ENCODE measurements at places on chromosomes 12 and 14. TPM values are rescaled to one million over a fixed set of nuclear protein-coding genes. Genes with fewer than 3 reads are reported as not detected.

DNA sequence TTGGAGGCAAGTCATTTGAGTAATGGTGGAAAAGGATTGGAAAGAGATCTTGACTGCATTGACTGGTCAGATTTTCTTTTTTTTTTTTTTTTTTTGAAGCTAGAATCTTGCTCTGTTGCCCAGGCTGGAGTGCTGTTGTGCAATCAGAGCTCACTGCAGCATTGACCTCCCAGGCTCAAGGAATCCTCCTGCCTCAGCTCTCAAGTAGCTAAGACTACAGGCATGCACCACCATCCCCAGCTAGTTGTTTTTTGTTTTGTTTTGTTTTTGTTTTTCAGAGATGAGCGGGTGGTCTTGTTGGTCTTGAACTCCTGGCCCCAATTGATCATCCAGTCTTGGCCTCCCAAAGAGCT lies 30.9 kb upstream of the FAM222A start:
- no peak for DNase-seq

DNA sequence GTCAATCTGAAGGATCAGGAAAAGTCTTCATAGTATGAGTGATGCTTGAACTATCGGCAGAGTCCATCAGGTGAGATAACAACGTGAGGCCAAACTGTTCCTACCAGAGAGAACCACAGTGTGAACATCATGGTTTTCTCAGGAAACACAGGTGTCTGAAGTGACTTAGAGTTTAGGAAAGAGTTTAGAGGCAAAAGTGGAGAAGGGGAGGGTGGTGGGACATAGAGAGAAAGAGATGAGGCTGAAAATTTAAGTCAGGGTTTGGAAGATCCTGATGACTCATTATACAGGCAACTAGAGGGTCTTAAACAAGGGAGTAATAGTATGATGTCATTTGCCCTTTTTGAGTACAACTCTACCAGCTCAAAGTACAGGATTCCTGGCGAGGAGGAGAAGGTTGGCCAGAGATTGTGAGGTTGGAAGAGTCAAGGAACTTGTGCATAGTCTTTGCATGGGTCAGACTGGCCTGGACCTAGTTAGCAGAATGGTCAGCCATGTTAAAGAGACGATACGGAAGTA lies 16.0 kb downstream of the CPNE8 start:
- no peak for DNase-seq

DNA sequence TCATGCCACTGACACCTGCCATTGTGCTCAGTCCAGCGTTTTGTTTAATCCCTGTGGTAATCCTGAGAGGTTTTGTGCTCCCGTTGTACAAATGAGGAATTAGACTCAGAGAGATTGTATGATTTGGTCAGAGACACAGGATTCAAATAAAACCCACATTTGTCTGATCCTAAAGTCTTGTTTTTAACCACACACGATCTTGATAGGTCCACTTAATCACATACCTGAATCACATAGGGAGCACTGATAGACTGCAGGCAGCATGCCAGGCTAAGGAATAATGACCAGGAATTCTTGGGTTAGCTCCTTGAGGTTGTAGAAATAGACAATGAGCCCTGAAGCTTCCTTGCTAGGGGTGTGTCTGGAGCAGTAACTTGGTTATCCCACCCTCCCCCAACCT lies 202.6 kb upstream of the RGS6 start:
- DNase-seq, result no peak

DNA sequence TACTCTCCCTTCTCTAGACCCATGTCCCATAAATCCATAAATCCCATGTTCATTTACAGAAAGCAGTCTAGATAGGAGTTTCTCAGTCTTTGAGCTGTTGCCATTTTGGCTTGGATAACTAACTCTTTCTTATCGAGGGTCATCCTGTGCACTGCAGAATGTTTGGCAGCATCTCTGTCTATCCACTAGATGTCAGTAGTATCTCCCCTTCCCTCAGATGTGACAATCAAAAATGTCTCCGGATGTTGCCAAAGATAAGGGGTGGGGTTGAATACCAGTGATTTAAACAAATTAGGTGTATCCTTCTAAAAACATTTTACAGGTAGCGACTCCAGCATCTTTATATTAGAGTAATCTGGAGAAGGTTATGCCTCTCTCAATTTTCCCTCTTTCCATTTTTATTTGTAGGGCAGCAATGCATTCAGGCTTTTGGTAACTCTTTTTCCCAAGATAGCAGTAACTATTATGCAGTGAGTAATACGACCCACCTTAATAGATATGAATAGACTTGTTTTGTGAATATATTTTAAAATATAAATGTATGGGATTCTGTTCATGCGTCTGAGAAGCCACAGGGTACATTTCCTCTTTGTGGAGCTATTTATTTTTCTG lies 100.7 kb downstream of the LRRK2 start:
- no peak for DNase-seq

- no peak for DNase-seq
Measured at GRCh38 chr14:67575684-67576083, 24.4 kb downstream of the PIGH start.

- no peak for DNase-seq
Measured at GRCh38 chr14:101557811-101558738, 3.2 kb upstream of the DIO3 start.

GRCh38 chr12:89566615-89567014 lies 40.8 kb upstream of the POC1B start:
- no peak for DNase-seq

Gene C1RL
- polyA plus RNA-seq, result 50.5 TPM

Gene MEG3
- 191 TPM for polyA plus RNA-seq

Gene ADAM21
- 0.16 TPM for polyA plus RNA-seq

Gene CD69
- polyA plus RNA-seq, result not detected

Measured in BJ (cell line).